Left hindlimb (tissue), 1 donor: ENCODE measurements at places on chromosomes 16 and 17.

DNA sequence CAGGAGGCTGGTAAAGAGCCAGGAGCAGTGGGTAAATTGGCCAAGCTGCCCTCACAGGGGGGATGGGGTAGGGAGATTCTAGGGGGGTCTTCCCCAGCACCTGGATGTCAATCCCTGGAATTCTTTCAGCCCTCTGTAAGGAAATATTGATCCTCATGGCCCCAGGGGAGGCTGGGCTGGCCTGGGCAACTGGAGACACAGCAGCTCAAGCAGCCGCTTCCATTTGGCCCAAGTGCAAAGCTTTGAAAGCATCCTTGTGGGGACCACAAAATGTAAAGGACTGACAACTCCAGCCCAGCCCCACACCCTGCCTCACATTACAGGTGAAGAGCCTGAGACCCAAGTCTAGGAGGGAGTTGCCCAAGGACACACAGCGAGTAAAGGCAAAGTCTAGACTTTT is 39.4 kb upstream of the MRPS23 start:
- no peak for DNase-seq

GRCh38 chr17:58587713-58588117 is 73.3 kb upstream of the MTMR4 start:
- peak; percentile 57 for DNase-seq

DNA sequence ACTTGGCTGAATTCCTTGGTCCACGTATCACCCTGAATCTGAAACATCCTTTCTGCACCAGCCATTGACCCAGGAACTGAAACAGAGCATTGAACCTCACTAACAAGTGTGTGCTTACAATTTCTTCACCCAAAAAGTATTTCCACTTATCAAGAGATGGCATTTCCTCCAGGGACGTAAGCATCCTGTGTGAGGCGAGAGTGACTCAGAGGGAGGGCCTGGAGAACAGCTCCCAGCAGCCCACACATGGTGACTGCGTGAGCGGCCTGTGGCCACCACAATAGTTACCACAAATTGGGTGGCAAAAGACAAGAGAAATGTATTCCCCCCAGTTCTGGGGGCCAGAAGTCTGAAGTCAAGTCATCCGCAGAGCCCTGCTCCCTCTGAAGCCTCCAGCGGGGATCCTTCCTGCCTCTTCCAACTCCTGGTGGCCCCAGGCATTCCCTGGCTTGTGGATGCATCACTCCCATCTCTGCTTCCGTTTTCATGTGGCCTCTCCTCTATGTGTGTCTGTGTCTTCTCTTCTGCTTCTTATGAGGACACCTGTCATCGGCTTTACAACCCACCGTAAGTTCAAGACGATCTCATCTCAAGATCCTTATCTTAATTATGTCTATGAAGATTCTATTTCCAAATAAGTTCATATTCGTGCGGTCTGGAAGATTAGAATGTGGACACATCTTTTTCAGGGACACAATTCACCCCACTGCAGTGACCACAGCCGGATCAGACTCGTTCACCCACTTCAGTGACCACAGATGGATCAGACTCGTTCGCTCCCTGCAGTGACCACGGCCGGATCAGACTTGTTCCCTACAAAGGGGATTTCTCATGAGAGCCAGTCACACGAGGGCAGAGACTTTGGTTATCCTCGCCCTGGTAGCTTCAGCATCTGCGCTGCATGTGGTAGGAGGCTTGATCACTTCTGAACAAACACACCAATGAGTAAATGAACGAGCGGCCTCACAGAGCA is 122.6 kb upstream of the FOXF1 start:
- no peak for DNase-seq

DNA sequence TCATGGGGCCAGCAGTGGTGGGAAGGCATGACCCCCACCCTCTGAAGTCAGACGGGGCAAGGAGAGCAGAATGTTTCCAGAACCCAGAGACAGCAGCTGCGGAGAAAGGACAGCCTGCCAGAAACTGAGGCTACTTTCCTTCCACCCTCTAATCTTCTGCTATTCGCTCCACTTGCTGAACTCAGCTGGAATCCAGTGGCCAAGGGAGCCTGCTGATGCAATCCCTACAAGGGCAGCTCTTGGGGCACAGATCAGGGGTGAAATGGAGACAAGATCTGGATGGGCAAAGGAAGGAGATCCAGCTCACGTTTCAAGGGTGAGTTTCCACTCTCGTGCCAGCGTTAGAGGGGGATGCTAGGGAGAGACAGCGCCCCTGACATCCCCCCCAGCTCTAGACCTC is 479.1 kb downstream of the SLC39A11 start:
- DNase-seq = no peak

GRCh38 chr16:11180489-11180888 is 75.5 kb downstream of the SOCS1 start:
- no peak for DNase-seq

DNA sequence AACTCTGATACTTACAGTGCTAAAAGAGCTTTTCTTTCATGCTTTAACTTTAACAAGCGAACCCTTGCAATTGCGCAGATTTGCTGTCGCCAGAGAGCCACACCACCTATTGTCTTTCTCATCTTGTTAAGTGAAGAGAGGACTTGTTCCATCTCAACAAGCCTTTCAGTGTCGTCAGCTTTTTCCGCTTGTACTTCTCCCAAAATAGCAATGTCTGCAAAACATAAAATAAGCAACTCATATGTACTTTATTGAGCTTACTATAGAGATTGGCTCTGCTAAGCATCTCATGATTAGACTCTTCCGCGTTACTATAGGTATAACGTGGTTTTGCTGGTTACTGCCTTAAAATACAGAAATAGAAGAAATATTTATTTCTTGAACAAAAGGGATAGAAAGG is 51.9 kb downstream of the ABCA8 start:
- DNase-seq = no peak

GRCh38 chr17:40772101-40772500 is at the start of gene KRT26:
TSS of gene KRT26 (minus strand) at chr17:40772201. CDS start at chr17:40772113, 88 bp downstream.
- DNase-seq = no peak

- DNase-seq = no peak
These were observed 1537.1 kb upstream of the GOT2 start for GRCh38 chr16:60271025-60271771.

DNA sequence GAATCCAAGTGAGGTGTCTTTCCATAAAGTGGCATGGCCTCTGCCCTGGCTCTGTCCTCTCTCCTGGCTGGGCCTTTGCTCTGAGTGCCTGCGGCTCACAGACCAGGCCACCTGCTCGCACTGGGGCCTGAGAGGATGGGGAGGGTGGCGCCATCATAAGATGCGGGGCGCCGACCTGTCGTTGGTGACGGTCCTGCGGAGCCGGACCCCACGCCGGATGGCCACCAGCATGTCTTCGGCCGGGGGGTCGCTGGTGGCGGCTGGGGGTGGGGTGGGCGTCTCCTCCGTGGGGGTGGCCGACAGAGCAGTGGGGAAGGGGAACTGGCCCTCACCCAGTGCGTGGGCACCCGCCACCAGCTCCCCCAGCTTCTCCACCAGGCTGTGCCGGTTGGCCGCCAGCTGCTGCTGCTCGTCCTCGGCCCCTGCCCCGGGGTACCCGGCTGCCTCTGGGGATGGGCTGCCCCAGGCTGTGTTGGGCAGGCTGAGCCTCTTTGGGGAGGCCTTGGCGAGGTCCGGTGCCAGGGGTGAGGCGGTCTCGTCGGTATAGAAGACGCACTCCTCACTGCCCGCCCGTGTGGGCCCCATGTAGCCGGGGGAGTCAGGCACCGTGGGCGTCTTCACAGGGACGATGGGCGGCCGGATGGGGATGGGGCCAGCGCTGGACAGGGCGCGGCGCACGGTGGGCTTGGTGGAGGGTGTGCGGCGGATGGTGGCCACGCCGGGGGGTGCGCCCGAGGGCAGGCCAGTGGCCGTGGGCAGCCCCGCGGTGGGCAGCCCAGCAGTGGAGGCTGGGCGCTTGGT is 17.4 kb downstream of the IL34 start:
- no peak for DNase-seq

DNA sequence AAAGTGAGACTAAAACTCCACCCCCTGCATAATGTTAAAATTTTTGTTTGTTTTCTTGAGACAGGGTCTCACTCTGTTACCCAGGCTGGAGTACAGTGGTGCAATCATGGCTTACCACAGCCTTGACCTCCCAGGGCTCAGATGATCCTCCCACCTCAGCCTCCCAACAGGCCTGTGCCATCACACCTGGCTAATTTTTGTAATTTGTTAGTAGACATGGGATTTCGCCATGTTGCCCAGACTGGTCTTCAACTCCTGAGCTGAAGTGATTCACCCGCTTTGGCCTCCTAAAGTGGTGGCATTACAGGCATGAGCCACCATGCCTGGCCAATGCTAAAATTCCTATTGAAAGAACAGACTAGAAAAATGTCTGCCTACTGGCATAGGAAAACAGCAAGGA is 103.8 kb downstream of the TRIM37 start:
- no peak for DNase-seq

- DNase-seq = peak; percentile 24
These were observed 13.6 kb upstream of the RASD1 start for GRCh38 chr17:17509601-17510425.

DNA sequence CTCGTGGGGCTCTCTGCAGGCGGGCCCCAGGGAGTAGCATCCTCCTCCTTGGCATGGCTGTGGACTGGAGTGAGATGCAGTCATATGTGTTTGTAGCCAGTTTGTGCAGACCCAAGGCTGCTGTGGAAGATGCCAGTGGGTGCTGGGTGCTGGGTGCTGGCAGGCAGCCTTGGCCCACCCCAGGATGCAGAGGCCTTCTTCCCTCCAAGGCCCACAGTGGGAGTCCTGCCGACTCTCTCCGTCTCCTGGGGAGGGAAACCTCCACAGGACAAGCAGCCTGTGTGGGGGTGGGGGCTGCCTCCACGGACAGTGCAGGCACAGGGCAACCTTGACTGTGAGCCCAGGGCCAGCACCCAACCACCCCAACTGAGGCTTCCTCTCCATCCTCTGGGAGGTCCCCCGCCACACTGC is 13.8 kb upstream of the TMEM92 start:
- no peak for DNase-seq

DNA sequence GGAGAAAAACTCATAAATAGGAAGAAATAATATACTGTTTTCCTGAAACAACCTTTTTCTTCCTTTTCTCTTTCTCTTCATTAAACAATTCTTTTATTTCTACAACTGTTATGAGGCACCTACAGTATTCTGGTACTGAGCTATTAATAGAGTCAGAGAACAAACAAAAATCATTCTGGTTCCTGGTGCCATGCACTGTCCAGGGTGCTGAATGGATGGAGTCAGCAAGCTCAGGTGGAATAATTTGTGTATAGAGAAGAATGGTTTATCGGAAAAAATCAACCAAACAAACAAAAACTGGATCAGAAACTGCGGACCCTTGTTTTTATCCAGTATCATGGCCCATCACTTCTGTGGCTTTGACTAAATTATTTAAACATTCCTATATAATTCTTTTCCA is 430.3 kb upstream of the GOT2 start:
- DNase-seq = no peak

GRCh38 chr17:6186998-6187397 is 116.8 kb downstream of the WSCD1 start:
- no peak for DNase-seq

DNA sequence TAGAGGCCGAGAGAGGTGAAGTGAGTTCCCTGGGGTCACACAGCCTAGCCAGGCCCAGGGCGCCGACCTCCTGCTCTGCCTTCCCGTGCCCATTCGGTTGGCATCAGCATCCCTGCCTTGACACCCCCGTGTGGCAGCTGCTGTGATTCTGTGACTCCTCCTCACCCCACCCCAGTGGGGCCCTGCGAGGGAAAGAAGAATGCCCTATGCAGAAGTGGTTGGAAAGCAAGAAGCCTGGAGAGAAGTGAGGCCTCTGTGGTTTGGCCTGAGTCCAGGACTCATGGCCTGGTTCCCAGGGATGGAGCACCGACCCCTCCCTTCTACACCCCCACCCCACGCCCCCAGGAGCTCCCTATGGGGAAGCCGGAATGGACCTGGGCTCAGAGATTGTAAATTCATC is 296.2 kb downstream of the SEC14L1 start:
- peak; percentile 89 for DNase-seq

DNA sequence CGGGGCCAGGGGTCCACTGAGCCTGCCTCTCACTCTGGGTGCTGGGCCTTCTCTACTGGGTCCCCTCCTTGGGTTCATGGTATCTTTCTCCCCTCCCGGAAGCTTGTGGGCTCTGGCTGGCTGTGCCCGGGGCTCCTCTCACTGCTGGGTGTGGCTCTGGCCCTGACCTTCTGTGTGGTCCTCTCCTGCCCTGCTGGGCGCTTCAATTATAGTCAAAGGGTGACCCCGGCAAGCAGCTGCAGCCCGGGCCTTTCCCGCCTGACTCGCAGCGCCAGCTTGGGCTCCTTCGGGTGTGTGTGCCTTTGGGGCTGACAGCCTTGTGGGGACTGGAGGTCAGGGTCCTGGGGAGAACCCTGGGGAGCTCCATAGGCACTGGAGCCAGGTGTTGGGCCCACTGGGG is 54.2 kb upstream of the PVALEF start:
- DNase-seq = no peak

GRCh38 chr17:8887834-8888703 is 20.6 kb upstream of the PIK3R6 start:
- DNase-seq = peak; percentile 45

DNA sequence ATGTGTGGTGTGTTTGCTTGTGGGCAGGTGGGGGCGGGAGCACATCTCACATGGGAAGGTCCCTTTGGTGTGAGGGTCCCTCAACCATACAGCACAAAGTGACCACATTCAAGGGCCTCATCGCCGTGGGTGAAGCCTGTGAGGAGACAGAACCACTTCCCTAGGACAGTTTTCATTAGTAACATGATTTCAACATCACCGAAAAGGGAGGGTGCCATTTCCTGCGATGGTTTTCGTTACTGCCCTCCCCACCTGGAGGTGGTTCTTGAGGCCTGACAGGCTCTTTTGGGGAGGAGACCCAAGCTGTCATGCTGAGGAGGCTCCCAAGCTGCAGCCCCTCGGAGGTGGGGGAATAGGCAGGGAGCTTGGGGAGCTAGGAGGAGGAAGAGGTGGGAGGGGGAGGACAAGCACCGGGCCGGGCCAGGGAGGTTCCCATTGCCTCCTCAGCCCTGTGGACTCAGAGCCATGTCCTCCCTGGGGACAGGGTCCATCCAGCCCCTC is 9.5 kb downstream of the CD300LB start:
- DNase-seq = no peak
